ENCODE measurements at places on chromosomes 16 and 17.

DNA sequence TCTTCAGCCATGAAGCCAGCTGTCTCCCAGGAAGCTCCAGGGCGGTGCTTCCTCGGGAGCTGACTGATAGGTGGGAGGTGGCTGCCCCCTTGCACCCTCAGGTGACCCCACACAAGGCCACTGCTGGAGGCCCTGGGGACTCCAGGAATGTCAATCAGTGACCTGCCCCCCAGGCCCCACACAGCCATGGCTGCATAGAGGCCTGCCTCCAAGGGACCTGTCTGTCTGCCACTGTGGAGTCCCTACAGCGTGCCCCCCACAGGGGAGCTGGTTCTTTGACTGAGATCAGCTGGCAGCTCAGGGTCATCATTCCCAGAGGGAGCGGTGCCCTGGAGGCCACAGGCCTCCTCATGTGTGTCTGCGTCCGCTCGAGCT, 14.1 kb downstream of the STH start:
- no peak for DNase-seq

- DNase-seq = peak; percentile 94
Measured at GRCh38 chr17:73288534-73289302, 23.1 kb downstream of the CDC42EP4 start.

GRCh38 chr16:88792078-88792550, 7.1 kb upstream of the PIEZO1 start:
- no peak for DNase-seq

DNA sequence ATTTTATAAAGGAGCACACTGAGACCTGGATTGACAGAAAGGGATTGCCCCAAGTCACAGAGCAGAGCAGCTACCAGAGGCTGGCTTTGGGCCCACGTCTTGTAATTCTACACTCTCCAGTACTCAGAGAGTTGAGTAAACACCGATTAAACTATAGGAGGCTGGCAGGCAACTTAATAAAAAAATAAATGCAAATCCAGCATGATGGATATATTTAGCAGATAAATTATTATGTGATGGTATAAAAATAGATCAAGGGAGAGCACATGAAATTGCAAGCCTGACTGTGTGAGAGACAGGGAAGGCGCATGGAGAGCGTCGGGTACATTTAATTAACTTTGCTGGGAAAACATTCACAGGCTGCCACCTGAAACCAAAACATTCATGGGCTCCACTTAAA, 87.7 kb upstream of the CCL2 start:
- no peak for DNase-seq

DNA sequence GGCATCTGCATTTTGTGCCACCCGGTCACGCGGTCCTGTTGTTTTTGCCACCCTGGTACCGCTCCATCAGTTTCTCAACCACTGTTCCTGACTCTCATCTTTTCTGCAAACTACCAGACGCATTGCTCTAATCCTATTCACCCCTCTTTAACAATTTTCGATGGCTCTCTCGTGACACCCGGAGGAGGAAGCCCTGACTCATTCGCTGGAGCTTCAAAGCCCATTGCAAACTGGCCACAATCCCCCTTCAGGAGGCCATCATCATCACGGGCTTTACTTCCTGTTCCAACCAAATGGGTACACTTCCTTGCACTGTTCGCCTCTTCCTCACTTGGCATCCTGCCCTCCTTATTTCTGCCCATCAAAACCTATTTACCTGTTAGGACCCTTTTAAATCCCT, 155.3 kb downstream of the RGS9 start:
- no peak for DNase-seq

- DNase-seq = peak; percentile 87
Measured at GRCh38 chr17:18247613-18248001, 10.9 kb downstream of the FLII start.

DNA sequence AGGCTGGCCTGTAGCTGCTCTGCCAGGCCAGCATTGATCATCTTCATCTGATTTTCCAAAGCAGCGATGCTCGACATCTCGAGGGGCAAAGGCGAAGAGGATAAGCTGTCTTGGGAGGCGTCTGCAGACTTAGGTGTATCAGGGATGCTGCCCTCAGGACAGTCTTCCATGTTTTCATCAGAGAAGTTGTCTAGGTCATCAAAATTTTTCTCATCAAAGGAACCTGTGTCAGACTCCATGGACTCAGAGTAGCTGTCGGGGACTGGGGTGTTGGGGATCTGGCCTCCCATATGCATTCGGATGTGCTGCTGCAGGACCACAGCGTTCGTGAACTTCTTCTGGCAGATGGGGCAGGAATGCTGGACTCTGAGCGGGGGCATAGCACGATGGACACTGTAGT, 11.5 kb downstream of the SALL1 start:
- DNase-seq = no peak

DNA sequence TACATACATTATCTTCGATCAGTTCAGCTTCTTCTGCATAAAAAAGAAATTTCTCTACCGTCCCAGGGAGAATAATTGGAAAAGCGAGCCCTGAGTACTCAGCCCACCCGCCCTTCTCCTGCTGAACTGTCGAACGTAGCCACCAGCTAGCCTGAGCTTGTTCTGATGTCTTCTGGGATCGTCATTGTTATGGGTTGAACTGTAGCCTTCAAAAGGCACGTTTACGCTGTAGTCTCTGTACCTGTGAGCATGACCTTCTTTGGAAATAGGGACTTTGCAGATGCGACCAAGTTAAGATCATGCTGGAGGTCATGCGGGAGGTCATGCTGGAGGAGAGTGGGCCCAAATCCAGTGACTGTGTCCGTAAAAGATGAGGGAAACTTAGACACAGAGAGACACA, 86.2 kb downstream of the CMIP start:
- DNase-seq = no peak

- DNase-seq = no peak
Measured at GRCh38 chr16:67945392-67945933, 1.5 kb upstream of the LCAT start.

DNA sequence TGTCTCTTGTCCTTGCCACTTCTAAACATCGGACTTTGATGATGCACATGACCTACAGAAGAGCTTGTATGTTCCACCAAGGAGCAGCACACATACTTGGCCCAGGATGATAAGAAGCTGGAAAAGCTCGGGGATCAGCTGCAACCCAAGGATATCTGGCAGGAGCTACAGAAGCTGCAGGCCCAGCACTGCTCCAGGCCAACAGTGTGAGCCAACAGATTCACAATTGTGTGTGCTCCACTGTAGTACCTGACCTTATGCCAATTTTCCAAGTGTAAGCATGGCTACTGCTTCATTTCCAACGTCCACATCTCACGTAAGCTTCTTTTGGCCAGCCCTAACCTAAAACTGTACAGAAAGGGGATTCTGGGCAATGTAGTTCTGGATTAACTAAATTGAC, 83.4 kb downstream of the COX10 start:
- no peak for DNase-seq

GRCh38 chr17:72079700-72080099, 41.1 kb upstream of the SOX9 start:
- DNase-seq = no peak

DNA sequence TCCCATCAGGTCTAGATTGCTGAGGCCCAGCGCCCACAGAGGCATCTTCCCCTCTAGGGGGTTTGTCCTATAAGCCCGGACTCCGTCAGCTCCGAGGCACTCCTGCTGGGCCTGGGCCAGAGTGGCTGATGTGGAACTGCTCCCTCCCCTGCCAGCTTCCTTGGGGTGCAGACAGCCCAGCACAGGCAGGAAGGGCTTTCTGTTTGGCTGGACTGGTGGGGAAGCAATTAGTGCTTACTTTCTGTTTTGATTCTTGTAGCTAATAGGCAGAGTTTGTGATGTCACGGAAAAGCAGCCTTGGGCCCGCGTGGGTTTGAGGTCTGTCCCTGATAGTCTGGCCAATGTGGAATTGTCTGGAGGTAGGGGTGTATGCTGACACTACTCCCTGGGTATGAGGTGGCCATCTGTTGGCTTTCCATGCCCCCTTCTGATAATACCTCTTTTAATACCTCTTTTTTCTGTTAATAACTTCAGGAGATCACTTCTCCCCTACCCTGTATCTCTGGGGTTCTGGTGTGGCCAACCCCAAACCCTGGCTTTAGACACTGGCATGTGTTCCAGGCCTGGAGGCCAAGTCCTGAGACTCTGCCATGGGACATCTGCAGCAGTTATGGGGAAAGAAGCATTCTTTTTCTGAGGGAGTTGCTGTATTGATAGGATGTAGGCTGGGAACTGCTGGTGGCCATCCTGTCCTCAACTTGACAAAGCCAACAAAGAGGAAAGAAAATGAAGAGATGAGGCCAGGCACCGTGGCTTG, 190.9 kb downstream of the RAB11FIP4 start:
- DNase-seq = peak; percentile 38

DNA sequence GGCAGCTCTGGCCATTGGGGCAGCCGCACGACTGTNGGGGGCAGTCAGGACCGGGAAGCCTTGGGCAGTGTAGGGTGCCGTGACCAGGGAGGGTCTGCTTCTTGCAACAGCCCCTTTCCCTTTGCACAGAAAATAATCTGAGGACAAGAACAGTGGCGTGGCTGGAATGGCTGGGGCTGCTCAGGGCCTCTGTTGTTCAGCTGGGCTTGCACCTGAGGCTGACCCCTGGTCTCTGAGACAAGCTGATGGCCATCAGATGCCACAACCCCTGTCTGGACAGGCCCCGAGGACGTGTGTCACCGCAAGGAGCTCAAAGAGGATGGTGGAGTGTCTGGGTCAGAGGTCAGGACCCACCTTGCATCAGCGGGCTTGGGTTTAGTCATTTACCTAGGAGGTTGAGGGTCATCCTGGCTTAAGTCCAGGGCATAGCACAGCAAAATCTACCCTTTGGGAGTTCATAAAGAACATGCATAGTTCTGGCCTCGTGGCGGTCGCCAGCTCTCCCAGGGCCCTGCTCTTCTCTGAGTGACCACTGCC, 46.9 kb downstream of the METRNL start:
- no peak for DNase-seq

GRCh38 chr16:54285414-54286089, 1.0 kb downstream of the IRX3 start:
- DNase-seq = no peak

DNA sequence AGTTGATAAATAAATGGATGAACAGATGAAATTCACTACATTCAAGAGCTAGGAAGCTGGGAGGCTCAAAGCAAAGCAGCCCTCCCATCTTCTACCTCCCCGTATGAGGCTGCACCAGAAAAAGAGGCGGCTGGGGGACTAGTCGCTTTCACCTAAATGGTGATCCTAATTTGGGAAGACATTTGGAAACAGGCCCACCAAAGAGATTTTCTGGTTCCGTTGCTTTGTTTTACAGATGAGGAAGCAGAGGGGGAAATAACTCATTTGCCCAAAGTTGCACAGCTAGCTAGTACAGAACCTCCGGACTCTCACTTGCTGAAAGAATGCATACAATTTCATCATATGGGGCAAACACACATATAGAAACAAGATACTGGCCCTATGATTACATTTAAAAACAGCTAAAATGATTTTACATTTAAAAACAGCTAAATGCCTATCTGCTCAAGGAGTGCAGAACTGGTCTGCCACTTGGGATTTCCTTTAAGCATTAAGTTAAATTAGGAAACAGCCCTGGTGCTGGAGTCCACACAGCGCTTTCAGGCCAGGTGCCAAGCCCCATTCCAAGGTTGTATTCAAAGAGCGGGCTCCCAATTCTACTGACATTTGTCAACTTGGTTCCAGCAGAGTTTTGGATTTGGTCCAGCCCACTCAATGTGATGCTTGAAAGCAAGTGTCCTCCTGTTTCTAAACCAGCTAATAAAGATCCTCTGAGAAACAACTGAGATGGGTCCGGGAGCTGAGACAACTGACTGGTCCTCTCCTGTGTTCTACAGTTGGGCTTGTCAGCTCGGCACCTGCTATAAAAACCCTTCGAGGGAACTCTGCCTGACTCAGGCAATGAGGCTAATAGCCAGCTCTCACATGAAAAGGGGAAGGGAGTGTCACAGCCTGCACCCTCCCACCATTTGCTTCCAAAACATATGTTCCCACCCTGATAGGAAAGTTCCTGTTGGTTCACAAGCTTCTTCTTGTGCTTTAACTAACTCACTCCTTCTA, 11.7 kb downstream of the ERN1 start:
- peak; percentile 74 for DNase-seq

DNA sequence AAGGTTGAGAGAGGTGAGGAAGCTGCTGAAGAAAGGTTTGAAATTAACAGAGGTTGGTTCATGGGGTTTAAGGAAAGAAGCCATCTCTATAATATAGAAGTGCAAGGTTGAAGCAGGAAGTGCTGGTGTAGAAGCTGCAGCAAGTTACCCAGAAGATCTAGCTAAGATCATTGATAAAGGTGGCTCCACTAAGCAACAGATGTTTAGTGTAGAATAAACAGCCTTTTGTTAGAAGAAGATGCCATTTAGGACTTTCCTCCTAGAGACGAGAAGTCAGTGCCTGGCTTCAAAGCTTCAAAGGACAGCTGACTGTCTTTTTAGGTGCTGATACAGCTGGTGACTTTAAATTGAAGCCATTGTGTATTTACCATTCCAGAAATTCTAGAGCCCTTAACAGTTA, 29.3 kb downstream of the GOSR1 start:
- no peak for DNase-seq

- DNase-seq = no peak
Measured at GRCh38 chr16:29686740-29687332, 7.9 kb downstream of the QPRT start.

DNA sequence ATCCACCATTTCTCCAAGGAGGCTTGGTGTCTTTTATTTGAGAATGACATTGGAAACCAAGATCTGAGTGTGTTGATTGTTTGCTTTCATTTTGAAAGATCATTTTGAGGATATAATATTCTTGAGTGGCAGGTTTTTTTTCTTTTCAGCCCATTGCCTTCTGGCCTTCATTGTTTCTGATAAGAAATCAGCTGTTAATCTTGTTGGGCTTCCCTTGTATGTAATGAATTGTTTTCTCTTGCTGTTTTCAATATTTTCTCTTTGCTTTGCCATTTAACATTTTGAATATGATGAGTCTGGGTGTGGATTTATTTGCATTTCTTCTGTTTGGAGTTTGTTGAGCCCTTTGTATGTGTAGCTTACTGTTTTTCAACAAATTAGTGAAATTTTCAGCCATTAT, 22.0 kb downstream of the PRSS54 start:
- DNase-seq = no peak

DNA sequence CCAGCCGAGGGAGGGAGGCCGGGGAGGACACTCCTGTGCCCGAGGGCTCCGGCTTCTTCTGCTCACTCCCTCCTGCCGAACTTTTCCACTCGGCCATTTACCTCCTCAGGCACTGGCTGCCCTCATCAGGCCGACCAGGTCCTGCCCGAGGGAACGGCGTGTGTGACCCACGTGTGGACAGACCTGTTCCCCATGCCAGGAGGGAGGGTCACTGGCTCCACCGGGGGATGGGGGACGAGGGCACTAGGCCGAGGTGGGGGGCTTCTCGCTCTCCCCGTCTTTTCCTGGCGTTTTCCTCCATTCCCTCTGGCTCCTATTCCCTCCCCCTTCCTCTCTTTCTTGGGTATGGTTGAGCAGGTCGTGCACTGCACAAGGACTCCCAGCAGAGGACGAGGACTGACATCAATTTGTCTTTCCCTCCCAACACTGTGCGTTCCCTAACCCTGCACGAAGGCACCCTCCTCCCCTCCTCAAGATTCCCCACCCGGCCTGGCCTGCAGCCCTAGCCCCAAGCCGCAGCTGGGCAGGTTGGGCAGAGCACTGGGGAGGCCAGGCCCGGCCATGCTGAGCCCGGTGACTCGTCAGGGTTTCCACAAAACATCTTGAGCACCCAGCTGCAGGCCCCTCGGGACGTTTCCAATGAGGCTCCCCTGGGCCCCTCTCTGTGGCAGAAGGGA, 3.2 kb upstream of the IL17C start:
- no peak for DNase-seq
